ENCODE measurements at places on chromosomes 4 and X.
A peak's percentile ranks its signal among the peaks of the same experiment; 100 is the strongest.

GRCh38 chrX:1391707-1392375 is at the start of gene SLC25A6:
Gene SLC25A6 (minus strand): TSS chrX:1392113. CDS start chrX:1392009, 104 bp downstream.
- peak; percentile 98 for DNase-seq

DNA sequence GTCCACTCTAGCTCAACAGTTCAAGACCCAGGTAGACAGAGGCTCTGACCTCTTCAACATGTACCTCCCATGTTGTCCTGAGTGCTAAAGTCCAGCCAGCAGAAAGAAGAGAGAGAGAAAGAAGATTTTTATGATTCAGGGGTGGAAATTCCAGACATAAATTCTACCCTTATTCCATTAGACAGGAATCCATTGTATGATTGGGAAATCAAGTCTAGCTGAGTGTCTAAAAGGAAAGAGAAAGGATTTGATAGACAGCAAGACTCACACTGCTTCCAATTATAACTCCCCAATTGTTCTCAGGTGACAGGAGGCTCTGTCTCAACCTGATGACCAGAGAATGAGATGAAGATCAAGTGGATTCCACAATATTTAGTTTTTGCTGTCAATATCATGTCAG is 27.9 kb upstream of the PGM2 start:
- DNase-seq: no peak

DNA sequence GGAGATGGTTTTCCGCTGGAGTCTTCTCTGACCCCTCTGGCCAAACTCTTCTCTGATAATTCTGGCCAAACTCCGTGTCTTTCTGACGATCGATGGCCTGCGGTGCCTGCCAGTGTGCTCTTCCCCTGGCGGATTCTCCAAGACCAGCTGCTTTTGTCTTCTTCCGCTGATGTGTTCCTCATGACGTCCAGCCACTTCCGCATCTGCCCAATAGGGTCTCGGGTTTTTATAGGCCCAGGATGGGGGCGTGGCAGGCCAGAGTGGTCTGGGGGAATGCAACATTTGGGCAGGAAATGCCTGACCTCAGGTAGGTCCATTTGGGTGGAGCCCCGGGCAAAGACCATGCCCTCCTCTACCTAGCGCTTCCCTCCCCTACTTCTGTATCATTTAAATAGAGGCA is 1542.1 kb downstream of the STIM2 start:
- no peak for DNase-seq

DNA sequence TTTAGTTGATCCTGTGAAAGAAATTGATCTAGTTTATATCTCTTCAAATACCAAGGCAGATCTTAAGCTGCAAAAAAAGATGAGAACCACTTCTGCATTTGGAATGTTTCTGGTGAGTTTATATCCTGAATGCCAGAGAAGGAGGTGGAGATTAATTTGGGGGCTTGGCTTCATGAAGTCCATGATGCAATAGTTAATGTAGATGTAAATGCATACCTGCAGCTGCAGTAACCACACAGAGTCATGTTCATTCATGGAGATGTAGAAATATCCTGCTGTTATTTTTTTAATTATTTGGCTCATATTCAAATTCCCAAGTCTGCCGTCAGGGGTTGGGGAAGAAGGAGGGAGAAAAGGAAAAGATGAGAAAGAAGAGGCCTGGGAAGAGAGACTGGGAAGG is at the start of gene SULT1E1:
Gene SULT1E1 (minus strand): TSS at position 94 of the 400 bp plus-strand sequence. CDS start 2,501 bp downstream, outside the sequence.
- no peak for DNase-seq

DNA sequence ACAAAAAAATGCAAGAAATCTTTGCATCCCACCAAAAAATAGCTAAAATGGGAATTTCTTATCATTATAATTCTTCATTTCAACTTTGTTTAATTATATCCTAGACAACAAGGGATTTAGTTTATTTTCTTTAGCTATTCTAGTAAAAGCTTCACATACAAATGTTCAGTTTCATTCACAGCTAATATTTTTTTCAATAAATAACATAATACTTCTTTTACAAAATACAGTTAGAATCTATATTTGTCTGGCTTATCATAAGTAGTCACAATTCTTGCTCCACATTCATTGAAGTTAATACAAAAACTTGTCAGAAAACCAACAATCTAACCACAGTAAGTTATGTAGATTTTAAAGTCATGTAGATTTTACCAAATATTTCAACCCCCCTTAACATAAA is 414.4 kb downstream of the FAT4 start:
- no peak for DNase-seq

DNA sequence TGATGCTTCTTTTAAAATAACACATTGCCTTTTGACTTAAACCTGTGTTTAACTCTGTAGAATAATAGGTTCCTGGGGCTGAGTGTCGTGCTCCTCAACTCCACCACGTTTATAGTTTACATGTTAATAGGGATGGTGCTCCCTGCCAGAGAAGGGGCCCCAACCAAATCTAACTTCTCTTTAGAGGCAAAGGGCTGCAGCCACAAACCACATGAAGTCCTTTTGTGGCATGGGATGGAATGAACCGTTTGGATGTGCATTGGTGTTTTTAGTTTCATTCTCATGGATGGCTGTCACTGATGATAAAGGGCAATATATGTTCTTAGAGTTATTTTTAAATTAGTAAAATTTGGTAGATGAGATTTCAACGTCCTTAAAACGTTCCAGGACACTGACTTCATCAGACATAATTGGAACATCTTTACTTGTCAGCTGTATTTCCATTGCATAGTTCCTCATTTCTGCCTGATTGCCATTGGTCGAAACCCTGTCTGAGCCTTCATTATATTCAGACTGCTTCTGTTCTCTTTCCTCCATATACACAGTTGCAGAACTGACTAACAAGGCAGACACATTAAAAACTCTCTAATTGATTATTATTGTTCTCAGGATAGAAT is 60.4 kb upstream of the HPF1 start:
- no peak for DNase-seq

DNA sequence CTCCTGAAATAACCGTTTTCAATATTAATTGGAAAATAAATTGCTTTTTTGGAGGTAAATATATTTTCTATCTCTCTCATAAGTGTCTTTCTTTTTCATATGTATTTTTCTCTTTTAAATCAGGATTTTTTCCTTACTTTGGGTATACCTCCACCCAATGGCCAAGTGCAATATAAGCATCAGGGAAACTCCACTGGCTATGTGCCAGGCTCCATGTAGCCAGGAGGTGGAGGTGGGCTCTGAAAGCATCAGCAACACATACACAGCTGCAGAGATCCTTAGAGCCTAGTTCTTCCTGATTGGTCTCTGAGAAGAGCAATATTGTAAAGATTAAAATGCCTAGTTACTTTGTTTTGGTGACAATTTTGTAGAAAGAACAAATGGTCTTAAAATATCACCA is 3.4 kb downstream of the GABRA2 start:
- no peak for DNase-seq

Data from hematopoietic multipotent progenitor cell treated with erythropoietin and hydrocortisone succinate and interleukin-3 and kit ligand, for 17 days (in vitro differentiated cells).